ENCODE measurements at places on chromosomes 5 and 9.

GRCh38 chr5:147986134-147986757 is 77.5 kb upstream of the SPINK5 start:
- H3K27ac ChIP-seq = no peak overlapping the region
- H3K4me3 ChIP-seq = no peak overlapping the region
- H3K27me3 ChIP-seq = no peaks in the 10 kb centered on the region
- H3K36me3 ChIP-seq = no peaks in the 10 kb centered on the region

- peak; percentile 79 for DNase-seq
- H3K4me3 ChIP-seq = no peak overlapping the region
- no peaks in the 10 kb centered on the region for H3K27me3 ChIP-seq
- H3K4me1 ChIP-seq = peaks cover 31% of the 10 kb centered on the region
- H3K36me3 ChIP-seq = no peaks in the 10 kb centered on the region
Observed at GRCh38 chr5:124285071-124285470, 461.4 kb downstream of the ZNF608 start.

GRCh38 chr5:67795781-67796477 is 419.6 kb upstream of the PIK3R1 start:
- no peak overlapping the region for H3K4me3 ChIP-seq
- no peak for DNase-seq
- H3K4me1 ChIP-seq = peaks cover 5% of the 10 kb centered on the region
- H3K36me3 ChIP-seq = no peaks in the 10 kb centered on the region

GRCh38 chr9:133375116-133375723 is 640 bp downstream of the SURF4 start:
- peak overlapping the region; percentile 99 for H3K27ac ChIP-seq
- peak overlapping the region; percentile 70 for H3K4me3 ChIP-seq
- peak; percentile 32 for DNase-seq
- peaks cover 20% of the 10 kb centered on the region for H3K36me3 ChIP-seq

- no peaks in the 10 kb centered on the region for H3K36me3 ChIP-seq
- DNase-seq = peak; percentile 60
- peak within 1 kb of the TSS; percentile 38 for H3K4me3 ChIP-seq
- H3K27me3 ChIP-seq = peaks cover 57% of the 10 kb centered on the region
- no peak within 1 kb of the TSS for H3K27ac ChIP-seq
- H3K4me1 ChIP-seq = no peaks in the 10 kb centered on the region
Observed at GRCh38 chr5:45696206-45696836, at the start of gene HCN1. TSS of gene HCN1 (minus strand) at chr5:45696380.

- H3K36me3 ChIP-seq = no peaks in the 10 kb centered on the region
- H3K27me3 ChIP-seq = no peaks in the 10 kb centered on the region
- no peaks in the 10 kb centered on the region for H3K4me1 ChIP-seq
- no peak overlapping the region for H3K4me3 ChIP-seq
Observed at GRCh38 chr5:159543326-159543725, 213.0 kb upstream of the IL12B start.

DNA sequence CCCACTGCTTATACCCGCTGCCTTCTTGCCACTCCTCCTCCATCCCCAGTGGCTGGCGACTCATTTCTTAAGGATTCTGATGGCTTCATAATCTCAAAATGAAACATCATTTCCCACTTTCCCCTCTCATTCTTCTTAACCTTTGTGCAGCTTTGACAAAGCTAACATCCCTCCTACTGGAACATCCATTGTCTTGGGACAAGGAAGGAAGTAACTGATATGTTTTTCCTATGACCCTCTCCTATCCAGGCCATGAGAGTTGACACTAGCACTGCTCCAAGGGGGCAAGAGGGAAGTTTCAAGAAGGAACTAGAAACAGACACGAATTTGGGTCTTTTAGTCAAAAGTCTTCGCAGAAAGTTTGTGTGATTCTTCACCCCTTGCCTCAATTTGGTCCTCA is 71.7 kb upstream of the SNX2 start:
- no peaks in the 10 kb centered on the region for H3K36me3 ChIP-seq
- H3K27me3 ChIP-seq = no peaks in the 10 kb centered on the region
- H3K4me3 ChIP-seq = no peak overlapping the region

DNA sequence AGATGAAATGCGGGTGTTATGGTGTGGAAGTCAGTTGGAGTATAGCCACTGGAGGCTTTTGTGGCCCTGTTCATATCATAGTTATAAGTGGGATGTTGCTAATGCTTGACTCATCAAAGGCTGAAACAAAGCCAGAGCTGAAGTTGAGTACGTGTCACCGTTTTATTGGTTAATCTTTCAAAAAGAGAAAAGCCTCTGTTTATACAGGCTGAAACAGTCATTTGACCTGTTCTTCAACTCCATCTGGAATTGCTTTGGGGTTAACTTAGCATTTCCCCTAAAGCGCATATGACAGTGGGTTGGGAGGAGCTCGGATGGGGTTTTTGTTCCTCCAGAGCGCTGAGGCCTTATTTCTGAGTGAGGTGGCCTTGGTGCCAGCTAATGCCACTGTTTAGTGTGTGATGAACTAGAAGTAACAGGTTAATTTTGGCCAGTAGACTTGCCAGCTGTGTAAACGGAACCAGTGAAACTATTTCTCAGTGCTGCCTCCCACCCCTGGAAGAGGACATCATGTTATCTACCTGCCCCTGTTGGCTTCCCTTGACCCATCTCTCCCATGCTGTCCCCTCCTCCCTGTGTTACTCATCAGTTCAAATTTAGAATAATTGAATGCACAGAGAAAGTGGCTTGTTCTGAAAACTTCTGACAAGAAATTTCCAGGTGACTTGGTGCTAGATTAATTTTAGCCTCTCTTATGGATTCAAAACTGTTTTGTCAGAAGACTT is 34.2 kb downstream of the MTAP start:
- no peak for DNase-seq
- peaks cover 6% of the 10 kb centered on the region for H3K4me1 ChIP-seq
- no peak overlapping the region for H3K27ac ChIP-seq
- no peak overlapping the region for H3K4me3 ChIP-seq
- H3K36me3 ChIP-seq = peaks cover 81% of the 10 kb centered on the region

- DNase-seq = no peak
- H3K27me3 ChIP-seq = no peaks in the 10 kb centered on the region
- no peak overlapping the region for H3K4me3 ChIP-seq
- H3K4me1 ChIP-seq = no peaks in the 10 kb centered on the region
- H3K27ac ChIP-seq = no peak overlapping the region
Observed at GRCh38 chr9:36781533-36781932, 208.8 kb downstream of the MELK start.

DNA sequence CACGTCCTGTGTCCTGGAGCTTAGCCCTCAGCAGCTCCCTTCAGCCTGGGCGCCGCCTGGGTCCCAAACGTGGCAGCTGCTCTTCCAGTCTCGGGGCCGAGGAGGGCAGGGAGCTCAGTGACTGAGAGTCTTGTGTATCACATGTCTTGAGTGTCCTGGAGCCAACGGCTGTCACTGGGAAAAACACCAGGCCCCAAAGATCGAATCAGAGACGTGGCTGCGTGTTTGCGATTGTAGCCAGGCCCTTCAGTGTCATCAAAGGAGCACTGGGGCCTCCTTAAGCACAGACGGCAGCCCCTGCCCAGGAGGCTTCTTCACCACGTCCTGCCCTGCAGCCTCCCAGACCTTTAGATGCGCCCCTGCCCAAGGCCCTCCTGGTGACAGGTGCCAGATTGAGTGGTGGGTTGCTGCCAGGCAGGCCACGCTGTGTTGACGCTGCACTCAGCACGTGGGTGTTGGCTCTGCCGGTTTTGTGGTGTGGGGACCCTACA is 5.7 kb upstream of the EXOC3 start:
- no peaks in the 10 kb centered on the region for H3K27me3 ChIP-seq
- H3K36me3 ChIP-seq = no peaks in the 10 kb centered on the region
- H3K27ac ChIP-seq = no peak overlapping the region

DNA sequence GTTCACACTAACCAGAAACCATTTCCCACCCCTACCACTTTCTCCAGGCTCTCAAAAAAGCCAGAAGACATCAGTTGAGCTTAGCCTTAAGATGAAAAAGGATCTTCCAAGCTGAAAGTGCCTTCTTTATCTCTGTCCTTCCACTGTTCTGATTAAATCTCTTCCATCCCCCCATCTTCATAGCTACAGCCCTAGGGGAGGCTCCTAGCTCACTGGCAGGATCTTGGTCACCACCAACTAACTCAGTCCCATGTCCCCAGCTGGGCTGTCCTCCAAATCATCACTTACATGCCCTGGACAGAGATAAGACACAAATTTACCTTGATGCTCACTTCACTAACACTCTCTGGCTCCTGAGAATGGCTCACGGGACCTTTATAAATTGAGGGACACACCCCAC is 14.3 kb downstream of the LCP2 start:
- DNase-seq = no peak
- H3K4me3 ChIP-seq = no peak overlapping the region
- no peaks in the 10 kb centered on the region for H3K36me3 ChIP-seq
- H3K4me1 ChIP-seq = peaks cover 19% of the 10 kb centered on the region

DNA sequence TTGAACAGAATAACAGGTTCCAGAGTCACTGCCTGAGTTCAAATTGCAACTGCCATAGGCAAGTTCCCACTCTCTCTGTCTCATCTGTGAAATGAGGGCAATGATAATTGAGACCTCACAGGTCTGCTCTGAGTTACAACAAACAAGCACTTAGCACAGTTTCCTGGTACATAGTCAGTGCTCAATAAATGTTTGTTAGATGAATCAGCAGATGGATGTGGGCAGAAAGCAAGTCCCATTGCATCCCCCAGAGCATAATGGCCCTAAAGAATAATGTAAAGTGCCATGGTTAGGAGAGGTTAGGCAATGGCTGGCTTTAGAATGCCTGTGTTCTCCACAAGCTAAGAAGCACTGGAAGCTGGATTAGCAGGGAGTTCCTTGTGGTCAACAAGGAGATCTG is 136.5 kb upstream of the LARP1 start:
- no peak overlapping the region for H3K4me3 ChIP-seq
- no peak for DNase-seq
- H3K36me3 ChIP-seq = no peaks in the 10 kb centered on the region
- no peaks in the 10 kb centered on the region for H3K4me1 ChIP-seq

DNA sequence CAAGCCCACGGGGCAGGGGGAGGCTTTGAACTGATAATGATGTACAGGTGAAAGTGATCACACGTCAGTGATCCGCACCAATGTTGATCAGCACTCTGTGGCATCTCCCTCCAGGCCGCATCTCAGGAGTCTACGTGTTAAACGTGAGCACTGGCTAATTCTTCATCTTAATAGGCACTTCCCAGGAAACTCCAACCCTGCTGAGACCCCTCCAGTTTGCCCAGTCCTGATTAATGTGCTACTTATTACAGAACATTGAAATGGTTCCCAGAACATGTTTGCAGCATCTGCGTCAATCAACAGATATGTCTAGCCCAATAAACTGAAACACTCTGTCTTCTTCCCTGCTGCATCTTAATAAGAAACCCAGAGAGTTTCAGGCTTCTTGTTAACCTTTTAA is 298.4 kb downstream of the DEPDC1B start:
- H3K27me3 ChIP-seq = no peaks in the 10 kb centered on the region
- DNase-seq = no peak
- H3K27ac ChIP-seq = no peak overlapping the region
- no peaks in the 10 kb centered on the region for H3K4me1 ChIP-seq

DNA sequence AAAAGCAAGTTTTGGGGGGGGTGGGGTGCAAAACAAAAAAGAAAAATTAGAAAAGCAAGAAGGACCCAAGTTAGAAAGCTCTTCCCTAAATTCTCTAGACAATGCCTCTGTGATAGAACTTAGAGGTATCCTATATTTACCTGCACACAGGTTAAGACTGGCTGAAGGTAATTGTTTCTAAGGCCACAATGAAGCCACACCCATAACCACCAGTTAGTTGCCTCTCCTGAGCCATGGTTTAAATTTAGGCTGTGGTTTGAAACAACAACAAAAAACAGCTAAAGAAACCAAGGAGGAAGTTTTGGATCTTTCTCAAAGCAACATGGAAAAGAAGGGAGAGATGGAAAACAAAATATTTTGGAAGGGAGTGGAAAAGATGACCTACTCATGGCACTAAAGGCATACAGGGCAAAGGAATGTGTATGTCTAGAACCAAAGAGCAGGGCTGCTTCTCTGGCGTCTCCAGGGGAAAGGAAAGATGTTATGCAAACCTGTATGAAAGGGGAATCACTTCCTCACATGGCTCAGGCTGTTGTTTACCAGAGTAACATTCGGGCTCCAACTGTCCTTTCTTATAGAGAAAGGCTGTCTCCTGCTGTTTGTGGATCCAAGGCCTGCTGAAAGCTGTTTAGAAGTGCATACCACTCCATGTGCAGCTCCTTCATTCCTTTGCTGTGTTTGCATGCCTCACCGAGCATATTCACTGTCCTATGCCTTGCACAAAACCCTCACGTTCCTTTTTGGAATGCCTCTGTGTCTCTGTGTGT is 408.9 kb upstream of the MPDZ start:
- H3K27me3 ChIP-seq = no peaks in the 10 kb centered on the region
- H3K36me3 ChIP-seq = no peaks in the 10 kb centered on the region
- H3K27ac ChIP-seq = no peak overlapping the region
- no peaks in the 10 kb centered on the region for H3K4me1 ChIP-seq
- H3K4me3 ChIP-seq = no peak overlapping the region

DNA sequence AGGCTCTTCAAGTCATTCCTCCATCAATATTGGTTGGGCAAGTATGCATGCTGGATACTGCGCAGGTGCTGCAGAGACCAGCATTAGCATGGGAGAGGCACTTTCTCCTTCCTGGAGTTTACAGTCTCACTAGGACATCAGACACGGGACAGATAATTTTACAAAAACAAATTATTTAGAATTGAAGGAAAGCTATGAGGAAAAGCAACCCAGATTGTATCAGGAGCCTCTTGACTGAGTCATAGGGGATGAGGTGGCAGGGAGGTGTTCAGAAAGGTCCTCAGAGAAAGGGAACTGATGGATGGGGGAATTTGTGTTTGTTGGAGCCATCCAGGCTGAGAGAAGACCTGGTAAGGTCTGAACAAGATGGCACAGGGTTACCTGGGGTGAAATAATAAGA is 24.5 kb upstream of the RAB14 start:
- no peak overlapping the region for H3K27ac ChIP-seq
- H3K27me3 ChIP-seq = no peaks in the 10 kb centered on the region
- H3K4me3 ChIP-seq = no peak overlapping the region

GRCh38 chr9:96877269-96877668 is 23.0 kb upstream of the ZNF782 start:
- H3K27ac ChIP-seq = no peak overlapping the region
- H3K36me3 ChIP-seq = no peaks in the 10 kb centered on the region
- no peak overlapping the region for H3K4me3 ChIP-seq
- H3K4me1 ChIP-seq = peaks cover 26% of the 10 kb centered on the region
- peaks cover 5% of the 10 kb centered on the region for H3K27me3 ChIP-seq

All from stomach (tissue), 19 donors.